Fibroblast of the aortic adventitia (primary cell): ENCODE measurements at places on chromosomes 11 and 22. TPM values are rescaled to one million over a fixed set of nuclear protein-coding genes. Genes with fewer than 3 reads are reported as not detected.

DNA sequence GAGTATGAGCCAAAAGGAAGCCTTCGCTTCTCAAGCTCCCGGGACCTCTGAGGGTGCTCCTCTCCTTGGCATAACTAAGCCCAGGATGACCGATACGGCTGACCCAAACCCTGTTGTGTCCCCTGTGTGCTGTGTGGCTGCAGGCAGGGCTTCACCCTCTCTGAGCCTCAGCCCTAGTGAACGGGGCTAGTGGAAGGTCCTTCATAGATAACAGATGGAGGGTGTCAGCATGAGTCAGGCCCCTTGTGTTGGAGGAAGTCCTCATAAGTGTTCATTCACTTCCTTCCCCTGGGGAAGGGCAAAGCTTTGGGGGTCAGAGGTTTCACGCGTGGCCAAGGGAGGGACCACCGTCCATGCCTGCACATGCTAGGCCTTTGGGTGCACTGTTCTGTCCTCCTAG is 21.5 kb downstream of the SHISAL1 start:
- DNase-seq = no peak

- DNase-seq = no peak
These were observed 1698.3 kb upstream of the RAG2 start for GRCh38 chr11:38296211-38296776.

- no peak for DNase-seq
These were observed 4.3 kb upstream of the MN1 start for GRCh38 chr22:27805841-27806240.

DNA sequence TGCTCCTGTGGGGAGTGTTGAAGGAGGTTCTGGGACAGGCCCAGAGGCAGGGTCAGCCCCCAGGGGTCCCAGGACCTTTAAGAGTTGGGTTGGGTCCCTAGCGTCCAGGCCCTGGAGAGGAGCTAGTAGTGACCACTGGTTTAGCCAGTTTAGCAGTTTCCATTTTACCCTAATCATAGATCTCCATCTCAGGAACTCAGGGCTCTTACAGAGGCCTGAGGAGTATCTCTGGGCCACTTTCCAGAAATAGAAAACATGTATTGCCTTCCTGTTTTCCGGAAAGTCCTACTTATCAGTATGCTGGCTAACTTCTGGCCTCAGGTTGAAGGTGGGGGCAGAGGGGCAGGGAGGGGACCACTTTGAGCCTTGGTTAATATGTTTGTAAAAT is 13.5 kb downstream of the NCF4 start:
- DNase-seq = no peak

- DNase-seq = peak; percentile 48
These were observed 43.4 kb downstream of the SCUBE2 start for GRCh38 chr11:9047964-9048523.

- DNase-seq = peak; percentile 53
These were observed 15.8 kb downstream of the PHLDB1 start for GRCh38 chr11:118623269-118623655.

DNA sequence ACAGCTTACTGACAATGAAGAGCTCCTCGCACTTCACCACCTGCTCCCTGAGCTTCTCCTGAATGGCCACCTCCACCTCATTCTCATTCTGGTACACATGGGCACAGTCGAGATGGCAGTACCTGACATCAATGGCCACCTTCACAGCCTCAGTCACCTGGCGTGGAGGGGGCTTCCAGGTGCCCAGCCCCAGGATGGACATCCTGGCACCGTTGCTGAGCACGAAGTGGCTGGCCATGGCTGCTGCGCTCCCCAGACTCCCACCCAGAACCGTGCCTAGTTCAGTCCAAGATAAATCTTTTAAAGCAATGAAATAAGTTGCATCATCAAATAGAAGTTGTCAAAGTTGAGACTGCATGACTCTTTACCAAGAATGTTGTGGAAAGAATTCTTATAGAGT is 128.1 kb upstream of the SOX6 start:
- DNase-seq = no peak

DNA sequence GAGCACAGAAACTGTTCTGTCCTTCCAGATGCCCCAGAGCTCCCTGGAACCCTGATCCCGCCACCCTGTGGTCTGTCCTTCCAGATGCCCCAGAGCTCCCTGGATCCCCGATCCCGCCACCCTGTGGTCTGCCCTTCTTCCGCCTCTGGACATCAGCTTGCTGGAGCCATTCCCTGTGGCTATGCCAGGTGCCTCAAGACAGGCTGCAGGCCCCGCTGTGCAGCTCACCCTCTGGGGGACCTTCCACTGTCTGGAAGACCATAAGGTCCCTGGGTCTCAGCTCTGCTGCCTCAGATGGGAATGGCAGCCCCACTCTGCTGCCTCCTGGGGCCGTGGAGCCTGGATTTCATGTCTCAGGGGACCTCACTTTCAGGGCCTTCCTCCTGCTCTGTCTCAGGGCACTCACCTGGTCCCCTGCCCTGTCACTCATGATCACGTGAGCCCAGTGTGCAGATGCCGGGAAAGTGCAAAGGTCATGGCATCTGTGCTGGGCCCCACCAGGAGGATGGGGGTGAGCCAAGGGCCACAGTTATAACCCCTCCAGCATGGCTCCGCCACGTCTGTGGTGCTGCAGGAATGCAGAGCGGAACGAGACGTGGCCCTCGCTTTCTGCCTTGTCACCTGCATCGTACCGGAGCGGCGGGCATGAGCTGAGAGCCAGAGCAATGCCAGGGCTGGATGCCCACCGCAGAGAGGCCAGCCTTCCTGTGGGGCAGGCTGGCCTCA is 1520.7 kb downstream of the BRD1 start:
- no peak for DNase-seq

GRCh38 chr11:112794331-112794846 is 166.8 kb upstream of the NCAM1 start:
- peak; percentile 91 for DNase-seq

DNA sequence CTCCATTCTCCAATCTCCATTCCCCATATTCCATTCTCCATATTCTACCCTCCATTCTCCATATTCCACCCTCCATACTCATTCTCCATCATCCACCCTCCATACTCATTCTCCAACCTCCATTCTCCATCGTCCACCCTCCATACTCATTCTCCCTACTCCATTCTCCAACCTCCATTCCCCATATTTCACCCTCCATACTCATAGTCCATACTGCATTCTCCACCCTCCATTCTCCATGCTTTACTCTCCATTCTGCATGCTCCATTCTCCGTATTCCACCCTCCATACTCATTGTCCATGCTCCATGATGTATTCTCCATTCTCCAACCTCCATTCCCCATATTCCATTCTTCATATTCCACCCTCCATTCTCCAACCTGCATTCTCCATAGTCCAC is 44.3 kb upstream of the H19 start:
- DNase-seq = no peak

- peak; percentile 32 for DNase-seq
These were observed 126.0 kb downstream of the SYN3 start for GRCh38 chr22:32932176-32932575.

GRCh38 chr11:18492888-18493287 is 33.9 kb downstream of the TSG101 start:
- DNase-seq = no peak

DNA sequence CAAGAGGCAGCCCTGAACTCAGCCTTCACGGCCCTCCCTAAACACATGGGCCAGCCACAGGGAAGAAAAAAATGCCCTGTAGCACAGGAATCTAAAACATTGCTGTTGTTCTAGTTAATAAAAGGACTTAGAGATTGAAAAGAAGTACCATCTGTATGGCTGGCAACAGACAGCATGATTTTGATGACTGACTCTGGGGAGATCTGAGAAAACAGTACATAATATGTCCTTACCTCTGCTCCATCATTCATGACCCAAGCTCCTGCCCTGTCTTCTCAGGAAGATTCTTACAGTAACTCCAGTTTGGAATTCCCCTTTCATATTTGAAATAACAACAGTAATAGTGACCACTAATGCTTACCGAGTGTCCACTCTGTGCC is 244.2 kb downstream of the ETS1 start:
- DNase-seq = no peak

DNA sequence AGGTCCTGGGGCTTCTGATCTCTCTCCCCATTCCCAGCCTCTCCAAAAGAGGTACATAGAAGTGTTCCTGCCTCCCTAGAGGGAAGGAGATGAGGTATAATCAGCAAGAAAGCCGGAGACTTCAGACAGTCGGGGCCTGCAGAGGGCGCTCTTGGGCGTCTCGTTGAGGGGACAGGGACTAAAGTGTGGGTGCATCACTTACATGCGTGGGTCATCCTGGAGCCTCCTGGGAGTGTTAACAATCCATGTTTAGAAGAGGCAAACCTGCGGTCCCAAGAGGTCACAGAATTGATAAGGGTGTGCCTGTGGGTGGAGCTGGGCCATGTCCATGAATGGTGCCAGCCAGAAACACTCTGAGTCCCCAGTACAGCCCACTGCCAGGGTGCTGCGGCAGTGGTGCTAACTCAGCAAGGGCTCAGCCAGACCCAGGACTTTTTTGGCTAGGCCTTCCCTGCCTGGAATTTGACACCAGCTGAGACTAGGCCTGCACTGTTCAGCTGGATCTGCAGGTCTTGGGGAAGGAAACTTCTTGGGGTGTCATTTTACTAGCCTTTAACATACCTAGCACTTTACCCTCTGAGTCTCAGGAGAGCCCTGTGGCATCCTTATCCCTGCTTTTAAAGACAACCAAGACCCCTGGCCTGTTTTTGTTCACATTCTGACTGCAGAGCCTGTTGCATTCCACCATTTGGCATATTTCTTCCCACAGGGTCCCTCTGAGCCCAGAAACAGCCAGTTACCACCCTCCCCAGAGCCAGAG is 5.5 kb downstream of the YDJC start:
- peak; percentile 37 for DNase-seq

- DNase-seq = peak; percentile 72
These were observed 14.9 kb downstream of the EIF4ENIF1 start for GRCh38 chr22:31474743-31475142.

DNA sequence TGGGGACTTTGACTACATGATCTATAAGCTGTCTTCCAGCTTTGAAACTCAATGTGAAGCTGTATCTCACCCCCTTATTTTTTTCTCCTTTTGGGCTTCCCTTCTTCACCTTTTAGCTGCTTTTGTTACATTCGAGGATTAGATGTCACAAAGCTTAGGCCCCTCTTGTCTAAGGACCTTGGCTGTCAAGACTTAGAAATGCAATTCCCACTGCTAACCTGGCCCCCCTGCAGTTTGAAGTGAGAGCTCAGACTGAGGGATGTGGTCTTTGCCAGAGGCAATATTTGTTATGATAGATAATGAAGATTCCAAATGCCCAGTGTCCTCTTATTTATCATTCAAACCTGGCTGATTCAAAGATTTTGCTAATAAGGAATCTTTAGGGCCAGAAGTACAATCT is 128.3 kb downstream of the ARL14EP start:
- DNase-seq = no peak

GRCh38 chr11:79375818-79376550 is 64.8 kb downstream of the TENM4 start:
- DNase-seq = no peak

- no peak for DNase-seq
These were observed 12.8 kb downstream of the PNPLA5 start for GRCh38 chr22:43878831-43879550.

DNA sequence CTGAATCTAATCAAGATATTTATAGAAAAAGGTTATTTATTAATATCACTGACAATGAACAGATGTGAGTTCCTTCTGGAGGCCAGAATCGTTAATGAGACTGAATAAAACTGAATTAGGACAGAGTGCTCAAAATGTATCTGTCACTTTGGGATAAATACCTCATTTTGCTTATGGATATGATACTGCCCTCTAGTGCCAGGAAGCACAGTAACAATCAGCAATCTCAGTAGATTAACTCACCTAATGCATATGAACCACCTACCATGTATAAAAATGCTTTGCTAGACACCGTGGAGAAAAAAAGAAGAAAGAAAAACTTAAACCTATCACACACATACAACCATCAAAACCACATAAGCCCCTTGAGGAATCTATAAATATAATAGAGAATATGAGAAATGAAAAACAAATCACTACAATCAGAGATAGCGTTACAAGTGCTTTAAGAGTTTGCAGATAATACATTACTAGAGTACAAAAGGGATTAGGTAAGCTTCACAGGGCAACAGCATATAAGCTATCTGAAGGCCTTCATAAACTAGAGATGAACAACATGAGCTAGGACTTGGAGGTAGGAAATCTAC is 117.4 kb downstream of the SGSM3 start:
- peak; percentile 53 for DNase-seq

GRCh38 chr11:34313099-34313517 is 44.7 kb downstream of the ABTB2 start:
- no peak for DNase-seq

GRCh38 chr11:1853376-1854131 is 670 bp downstream of the LSP1 start:
- DNase-seq = no peak

DNA sequence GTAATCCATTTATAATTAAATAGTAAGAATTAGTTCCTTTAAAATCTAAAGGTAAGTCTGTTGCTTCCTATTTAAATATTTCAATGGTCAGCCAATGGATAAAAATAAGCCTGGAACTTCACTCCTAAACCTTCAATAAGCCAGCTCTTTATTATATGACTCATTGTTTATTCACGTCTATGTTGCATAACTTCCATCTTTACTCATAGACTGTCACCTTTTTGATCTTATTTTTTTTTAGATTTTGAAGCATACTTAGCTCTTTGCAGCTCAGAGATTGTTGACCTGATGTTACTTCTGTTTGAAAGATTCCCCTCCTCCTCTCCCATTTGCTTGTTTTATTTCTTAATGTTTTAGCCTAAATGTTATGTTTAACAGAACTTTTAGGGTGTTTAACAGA is 1571.2 kb upstream of the RAG2 start:
- DNase-seq = peak; percentile 2

Gene MMP7
- not detected in 2 replicates for total RNA-seq

Gene FAM111B
- 0.41 and 42.9 TPM in 2 replicates for total RNA-seq

Gene ACTN3
- not detected in 2 replicates for total RNA-seq

Gene FADS1
- total RNA-seq = 48.8 and 74.1 TPM in 2 replicates

Gene APOBEC3A
- not detected in 2 replicates for total RNA-seq

Gene TIMM10
- 32.1 and 77.5 TPM in 2 replicates for total RNA-seq

Gene P2RY6
- 1.2 TPM in 1 of 2 replicates, not detected in the other for total RNA-seq

Gene SLC25A22
- total RNA-seq = 16.7 and 17.6 TPM in 2 replicates

Gene LIMK2
- total RNA-seq = 10.0 and 51.5 TPM in 2 replicates
